ENCODE measurements at places on chromosomes 3 and 15.

GRCh38 chr3:66997560-66998112 lies 471 bp upstream of the KBTBD8 start:
- DNase-seq, result no peak

DNA sequence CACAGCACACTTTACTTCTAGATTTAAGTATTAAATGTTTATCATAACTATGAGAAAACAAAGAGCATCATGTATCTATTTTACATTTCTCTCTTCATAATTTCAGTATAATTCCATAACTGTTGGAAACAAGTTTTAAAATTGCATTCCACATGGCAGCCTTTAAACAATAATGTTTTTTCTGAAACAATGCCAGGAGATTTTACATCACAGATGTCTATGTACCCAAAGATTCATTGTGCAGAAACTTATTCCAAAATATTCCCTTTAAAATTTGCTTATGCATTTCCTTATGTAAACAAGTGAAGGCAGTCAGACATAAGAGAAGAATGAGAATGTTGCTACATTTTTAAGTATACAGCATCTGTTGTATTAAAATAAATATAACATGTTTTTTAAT lies 324.9 kb upstream of the COL8A1 start:
- DNase-seq, result no peak

DNA sequence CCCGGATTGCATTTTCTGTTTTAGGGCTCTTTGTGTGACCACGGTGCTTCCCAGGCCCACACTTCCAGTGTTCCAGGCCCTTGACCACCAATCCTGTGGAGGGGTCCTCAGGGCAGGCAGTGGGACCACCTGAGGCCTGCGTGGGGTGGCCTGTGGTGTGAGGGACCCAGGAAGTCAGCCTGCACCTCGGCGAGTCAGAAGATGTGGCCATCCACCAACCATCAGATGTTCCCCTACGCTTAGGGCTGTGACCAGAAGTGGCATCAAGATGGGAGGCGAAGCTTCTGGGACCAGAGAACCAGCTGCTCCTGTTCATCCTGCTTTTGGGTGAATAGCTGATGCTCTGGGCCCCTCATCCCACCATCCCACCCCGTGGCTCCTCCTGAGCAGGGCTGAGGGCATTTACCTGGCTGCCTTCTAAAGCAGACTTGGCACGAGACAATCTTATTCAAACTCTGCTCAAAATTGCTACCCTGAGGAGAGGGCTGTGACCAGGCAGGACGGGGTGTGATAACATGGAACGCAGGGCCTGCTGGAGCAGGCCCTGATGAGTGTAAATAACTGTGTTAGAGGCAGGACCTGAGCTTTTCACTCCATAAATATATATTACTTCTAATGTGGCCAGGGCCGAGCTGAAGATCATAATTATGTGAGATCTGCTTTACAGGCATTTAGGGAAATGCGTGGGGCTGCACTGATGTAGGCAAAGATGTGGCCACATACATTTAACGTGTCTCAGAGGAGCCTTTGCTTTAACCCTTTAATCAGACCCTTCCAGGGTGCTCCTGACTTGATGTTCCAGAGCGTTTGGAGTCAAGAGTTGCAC lies 28.8 kb downstream of the SMAD3 start:
- no peak for DNase-seq

- no peak for DNase-seq
Observed at GRCh38 chr3:95387242-95388021, 1324.6 kb downstream of the NSUN3 start.

GRCh38 chr3:177473184-177473583 lies 275.9 kb upstream of the TBL1XR1 start:
- DNase-seq, result no peak

DNA sequence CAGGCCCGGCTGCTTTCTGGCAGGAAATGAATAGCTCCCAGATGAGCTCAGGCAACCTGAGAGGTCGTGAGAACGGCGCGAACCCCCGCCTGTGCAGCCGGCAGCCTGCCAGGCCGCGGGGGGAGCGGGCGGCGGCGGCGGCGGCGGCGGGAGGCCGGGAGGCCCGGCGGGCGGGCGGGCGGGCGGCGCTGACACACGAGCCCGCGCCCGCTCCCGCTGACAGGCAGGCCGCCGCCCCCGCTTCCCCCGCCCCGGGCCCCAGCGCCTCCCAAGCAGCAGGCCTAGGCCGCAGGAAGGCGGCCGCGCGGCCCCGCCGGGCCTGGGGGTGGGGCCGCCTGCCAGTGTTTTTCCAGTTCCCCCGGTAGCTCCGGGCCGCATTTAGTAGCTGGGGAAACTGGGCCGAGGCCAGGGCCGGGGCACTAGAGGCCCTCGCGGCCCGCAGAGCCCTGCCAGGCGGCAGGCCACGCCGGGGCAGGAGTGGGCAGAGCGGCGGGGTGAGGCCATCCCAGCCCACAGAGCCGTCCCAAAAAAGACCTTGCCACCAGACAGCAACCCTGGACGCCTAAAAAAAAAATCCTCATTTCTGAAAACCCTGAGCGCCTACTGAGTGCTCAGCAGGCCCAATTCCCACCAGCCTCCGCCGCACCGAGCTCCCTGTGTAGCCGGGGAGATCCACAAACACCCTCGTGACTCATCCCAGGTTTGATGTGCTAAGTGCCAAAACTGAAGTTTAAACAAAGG lies 5.6 kb downstream of the HES1 start:
- DNase-seq, result peak; percentile 64

DNA sequence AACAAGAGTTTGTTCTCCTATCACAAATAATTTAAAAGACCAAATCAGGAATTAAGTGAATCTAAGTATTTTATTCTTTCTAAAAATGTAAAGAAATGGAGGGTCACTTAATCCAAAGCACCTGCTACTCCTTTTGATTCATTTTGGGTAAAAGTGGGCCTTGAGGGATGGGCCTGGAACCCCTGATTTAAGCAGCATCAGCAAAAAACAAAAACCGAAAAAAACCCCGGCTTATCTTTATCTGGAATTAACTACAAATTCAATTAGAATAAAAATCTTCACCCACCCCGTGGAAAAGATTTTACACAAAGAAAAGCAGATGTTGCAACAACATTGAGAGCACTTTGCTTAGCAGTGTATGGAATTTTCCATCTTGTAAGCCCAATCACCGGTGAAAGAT lies 1018.2 kb downstream of the MCTP2 start:
- no peak for DNase-seq

- DNase-seq, result no peak
Observed at GRCh38 chr15:89360294-89360971, 25.8 kb upstream of the POLG start.

DNA sequence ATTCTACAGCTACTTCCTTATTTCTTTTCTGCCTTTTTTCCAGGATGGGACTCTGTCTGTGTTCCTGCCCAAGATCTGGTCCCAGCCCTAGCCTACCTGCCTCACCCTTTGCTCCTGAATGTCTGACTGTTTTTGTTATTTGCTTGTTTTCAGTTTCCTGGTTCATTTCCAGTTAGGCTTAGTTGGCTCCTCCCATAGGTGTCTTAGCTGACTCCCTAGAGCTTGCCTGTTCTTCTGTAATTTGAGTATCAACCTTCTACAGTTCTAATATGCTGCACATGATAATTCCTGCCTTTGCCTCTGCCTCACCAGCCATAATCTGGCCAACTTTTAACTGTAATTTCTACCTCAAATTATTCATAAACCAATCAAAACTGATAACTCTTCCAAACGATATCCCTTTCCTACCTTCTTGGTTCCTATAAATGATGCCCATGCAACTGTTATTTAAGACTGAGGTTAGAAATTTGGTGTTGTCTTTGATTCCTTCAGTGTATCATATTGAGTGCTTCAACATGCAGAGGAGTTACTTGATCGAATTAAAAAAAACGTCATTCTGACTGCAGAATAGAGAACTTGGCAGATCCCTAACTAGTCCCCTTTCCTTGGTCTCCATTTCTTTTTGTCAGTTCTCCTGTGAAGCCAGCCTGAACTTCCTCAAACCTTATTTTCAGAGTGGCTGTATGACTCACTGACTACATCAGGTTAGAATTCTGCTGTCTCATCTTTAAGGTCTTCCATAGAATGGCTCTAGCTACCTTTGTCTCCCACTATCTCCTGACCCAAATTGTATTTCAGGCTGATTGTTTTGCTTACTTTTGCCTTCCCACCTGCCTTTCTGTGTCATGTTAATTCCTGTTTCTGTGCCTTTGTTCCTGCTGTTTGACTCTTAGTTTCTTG lies 8.4 kb downstream of the GOLM2 start:
- DNase-seq, result peak; percentile 8

DNA sequence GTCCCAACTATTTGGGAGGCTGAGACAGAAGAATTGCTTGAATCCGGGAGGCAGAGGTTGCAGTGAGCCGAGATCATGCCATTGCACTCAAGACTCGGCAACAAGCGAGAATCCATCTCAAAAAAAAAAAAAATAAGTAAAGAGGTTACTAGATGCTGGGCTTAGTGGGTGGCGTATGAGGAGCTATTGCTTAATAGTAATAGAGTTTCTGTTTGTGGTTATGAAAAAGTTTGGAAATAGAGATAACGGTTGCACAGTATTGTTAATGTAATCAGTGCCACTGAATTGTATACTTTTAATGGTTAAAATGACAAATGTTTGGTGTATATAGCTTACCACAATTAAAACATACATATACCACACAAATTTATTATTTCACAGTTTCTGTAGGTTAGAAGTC lies 14.7 kb upstream of the HHATL start:
- DNase-seq, result no peak

- DNase-seq, result no peak
Observed at GRCh38 chr3:8441969-8442559, 59.6 kb upstream of the LMCD1 start.

DNA sequence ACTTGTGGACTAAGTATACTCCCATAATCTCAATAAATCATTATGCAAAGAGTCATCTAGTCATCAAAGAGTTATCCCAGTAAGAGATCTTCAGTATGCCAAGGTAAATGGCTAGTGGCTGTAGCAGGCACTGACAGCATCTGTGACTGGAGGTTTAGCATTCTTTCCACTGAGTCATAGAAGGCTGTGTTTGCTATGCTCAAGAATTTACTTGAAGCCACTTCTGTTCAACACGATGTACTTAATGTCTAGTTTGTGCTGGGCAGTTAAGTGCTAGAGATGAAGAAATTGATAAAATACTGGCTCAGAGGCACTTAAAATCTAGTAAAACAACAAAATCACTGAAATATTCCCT lies 13.0 kb downstream of the ZBED2 start:
- DNase-seq, result no peak

GRCh38 chr3:112247900-112248299 lies 46.1 kb downstream of the SLC9C1 start:
- no peak for DNase-seq

DNA sequence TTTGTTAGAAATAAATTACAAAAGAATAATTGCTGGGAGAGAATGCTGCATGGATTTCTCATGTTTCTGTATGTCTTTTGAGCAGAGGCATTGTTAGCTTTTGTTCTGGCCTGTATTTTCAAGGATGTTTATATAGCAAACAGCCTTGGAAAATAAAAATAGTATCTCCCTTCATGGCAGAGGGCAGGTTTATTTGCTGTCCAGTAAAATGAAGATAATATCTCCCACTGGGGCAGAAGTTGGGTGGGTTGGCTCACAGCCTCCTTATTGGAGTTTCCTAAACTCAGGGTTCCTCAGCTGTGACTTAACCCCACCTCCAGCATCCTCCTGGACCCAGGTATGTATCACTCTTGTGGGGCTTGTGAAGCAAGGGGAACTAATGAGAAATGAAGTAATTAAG lies 43.7 kb upstream of the THSD4 start:
- DNase-seq, result no peak

DNA sequence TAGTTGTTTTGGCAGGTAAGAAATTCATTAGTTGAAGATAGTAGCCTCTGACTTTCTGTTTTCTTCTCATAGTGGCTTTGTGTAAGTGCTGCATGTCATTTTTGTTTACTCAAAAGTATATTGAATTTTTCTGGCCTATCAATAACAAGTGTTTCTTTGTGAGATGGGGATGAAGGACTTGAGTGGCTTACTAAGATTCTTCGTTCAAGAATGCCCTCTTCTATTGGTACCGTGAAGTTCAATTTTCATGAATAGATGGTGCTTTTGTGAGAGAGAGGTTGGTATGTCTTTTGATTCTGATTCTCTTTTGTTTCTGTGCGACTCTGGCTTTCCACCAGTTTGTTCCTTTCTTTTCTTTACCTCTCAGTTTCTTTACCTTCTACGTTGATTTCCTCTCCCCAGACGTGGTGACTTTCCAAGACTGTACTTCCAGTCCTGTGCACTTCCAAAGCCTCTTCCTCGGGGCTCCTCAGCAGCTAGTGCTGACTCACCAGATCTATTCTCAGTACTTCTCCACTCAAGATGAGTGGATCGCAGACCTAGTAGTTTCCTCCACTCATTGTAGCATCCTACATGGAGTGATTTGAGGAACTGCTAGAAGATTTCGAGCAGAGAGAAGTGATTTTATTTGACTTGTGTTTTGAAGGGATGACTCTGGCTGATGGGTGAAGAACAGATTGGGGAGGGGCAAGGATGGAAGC lies 82.0 kb upstream of the EPHB3 start:
- no peak for DNase-seq

- DNase-seq, result no peak
Observed at GRCh38 chr3:115806501-115806900, 183.2 kb downstream of the GAP43 start.

- DNase-seq, result no peak
Observed at GRCh38 chr15:72155003-72155621, 36.9 kb downstream of the SENP8 start.

DNA sequence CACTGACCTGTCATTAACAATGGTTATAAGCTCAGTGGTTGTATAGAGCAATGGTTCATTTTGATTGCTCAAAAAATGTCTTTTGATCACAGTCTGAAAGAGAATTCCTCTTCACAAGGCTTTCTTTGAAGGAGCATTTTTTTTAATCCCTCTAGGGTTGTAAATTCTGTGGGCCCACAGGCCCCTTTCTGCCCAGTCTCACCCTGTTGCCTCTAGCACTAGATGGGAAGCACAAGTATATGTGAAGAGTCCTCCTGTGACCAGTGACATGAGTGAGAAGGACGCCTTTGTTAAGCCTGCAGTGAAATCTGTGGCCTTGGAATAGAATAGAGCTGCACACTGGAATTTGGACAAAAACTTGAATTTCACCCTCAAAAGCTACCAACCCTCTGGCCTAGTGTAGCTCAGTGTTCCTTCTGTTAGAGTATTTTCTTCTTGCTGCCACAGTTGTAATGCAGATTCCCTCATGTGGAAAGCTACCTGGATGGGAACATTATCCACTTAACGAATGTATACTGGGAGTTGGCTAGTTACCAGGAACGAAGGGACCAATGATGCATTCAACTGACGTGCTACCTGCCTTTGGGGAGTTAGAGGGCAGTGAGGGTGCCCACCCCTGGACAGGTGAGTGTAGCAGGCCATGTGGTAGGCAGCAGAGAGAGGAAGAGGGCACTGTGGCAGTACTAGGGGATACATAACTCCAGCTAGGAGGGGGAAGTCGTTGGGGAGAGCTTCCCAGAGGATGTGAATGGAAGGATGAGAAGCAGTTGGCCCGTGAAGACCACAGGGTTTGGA lies 28.3 kb upstream of the RYR3 start:
- no peak for DNase-seq

DNA sequence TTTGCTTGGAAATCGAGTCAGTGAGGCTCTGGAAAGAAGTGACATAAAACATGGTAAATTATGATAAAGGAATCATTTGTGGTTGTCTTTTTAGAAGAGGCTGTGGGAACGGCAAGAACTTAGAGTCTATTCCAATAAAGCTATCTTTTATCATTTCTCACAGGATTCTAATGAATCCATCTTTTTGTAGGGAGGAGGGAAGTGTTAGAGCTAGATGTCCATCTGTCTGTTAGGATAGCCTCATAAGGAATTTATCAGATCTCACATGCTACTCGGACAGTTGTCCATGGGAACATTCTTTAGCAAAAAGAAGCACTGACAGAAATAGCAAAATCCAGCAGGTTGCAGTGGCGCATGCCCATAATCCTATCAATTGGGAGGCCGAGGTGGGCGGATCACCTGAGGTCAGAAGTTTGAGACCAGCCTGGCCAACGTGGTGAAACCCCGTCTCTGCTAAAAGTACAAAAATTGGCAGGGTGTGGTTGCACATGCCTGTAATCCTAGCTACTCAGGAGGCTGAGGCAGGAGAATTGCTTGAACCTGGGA lies 37.0 kb downstream of the STARD9 start:
- no peak for DNase-seq
